ENCODE measurements at places on chromosomes 3 and 15.

- DNase-seq: no peak
These were observed 116.2 kb upstream of the SLCO3A1 start for GRCh38 chr15:91737151-91737818.

GRCh38 chr3:195802795-195803194 is 8.9 kb downstream of the MUC4 start:
- no peak for DNase-seq

- DNase-seq: no peak
These were observed 62.9 kb downstream of the SLC28A2 start for GRCh38 chr15:45314960-45315359.

DNA sequence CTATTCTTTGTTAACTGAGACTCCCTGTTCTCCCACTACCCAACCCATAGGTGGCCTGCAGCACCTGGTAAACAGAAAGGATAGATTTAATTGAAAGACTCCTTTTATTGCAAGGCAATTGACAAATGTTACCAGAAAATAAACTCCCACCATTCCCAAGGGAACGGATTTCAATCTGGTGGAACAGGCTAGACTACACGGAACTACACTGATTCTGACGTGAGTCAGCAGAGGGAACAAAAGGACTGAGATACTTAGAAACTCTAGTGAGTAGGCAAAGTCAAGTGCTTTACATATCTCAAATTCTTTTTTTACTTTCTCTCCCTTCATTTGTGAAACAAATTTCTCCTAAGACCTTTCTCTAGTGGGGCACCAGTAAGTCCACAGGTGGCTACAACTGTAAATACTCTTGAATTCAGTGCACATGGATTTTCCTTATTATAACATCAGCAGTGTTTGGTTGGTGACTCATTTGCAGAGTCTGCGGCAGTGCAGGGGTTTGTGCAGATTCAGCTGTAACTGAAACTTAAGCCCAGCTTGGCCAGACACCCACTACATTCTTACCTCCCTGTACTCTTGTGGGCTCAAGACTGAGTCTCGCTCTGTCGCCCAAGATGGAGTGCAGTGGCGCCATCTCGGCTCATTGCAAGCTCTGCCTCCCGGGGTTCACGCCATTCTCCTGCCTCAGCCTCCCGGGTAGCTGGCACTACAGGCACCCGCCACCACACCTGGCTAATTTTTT is 34.3 kb upstream of the PLSCR2 start:
- peak; percentile 68 for DNase-seq

- peak; percentile 21 for DNase-seq
These were observed 62.8 kb upstream of the CMTM8 start for GRCh38 chr3:32175607-32176197.

- DNase-seq: no peak
These were observed 267.7 kb downstream of the PTPRG start for GRCh38 chr3:61828880-61829721.

DNA sequence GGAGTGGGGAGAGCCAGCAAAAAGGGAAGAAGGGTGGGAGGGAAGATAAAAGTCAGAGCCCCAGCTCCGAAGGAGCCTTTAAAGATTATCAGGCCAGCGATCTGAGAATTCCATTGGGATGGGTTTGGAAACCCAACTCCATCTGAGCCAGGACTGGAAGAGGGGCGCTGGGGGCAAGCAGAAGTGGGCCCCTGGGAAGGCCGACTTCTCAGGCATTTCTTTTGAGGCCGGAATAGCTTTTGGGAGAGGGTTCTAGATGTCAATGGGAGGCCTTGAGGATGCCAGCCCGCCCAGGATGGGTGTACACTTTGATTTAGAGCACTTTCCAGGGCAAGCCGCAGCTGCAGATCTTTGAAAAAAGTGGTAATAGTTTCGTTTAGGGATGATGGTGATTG is 6.6 kb upstream of the SOX2 start:
- DNase-seq: no peak

DNA sequence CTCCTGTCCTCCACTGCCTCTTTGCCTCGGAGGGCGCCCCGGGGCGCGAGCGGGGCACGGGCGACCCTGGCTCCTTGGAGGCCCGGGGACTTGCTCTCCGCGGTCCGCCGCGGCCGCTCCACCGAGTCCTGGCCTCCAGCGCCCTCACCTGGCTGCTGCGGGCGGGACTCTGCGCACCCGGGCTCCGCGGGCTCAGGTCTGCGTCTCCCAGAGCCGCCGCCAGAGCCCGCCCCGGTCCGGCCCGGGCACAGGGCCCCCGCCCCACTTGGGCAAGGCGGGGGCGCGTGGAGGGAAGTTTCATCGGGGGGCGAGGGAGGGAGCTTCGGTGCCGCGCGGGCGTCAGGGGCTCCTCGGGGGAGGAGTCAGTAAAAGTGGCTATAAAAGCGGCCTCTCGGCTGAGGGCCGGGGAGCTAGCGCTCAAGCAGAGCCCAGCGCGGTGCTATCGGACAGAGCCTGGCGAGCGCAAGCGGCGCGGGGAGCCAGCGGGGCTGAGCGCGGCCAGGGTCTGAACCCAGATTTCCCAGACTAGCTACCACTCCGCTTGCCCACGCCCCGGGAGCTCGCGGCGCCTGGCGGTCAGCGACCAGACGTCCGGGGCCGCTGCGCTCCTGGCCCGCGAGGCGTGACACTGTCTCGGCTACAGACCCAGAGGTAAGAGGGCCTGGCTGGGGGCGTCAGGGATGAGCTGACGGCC is at the start of gene CEMIP:
TSS of gene CEMIP (plus strand) at position 407 of the 694 bp plus-strand sequence. CDS start 94,510 bp downstream, outside the sequence.
- peak; percentile 85 for DNase-seq

DNA sequence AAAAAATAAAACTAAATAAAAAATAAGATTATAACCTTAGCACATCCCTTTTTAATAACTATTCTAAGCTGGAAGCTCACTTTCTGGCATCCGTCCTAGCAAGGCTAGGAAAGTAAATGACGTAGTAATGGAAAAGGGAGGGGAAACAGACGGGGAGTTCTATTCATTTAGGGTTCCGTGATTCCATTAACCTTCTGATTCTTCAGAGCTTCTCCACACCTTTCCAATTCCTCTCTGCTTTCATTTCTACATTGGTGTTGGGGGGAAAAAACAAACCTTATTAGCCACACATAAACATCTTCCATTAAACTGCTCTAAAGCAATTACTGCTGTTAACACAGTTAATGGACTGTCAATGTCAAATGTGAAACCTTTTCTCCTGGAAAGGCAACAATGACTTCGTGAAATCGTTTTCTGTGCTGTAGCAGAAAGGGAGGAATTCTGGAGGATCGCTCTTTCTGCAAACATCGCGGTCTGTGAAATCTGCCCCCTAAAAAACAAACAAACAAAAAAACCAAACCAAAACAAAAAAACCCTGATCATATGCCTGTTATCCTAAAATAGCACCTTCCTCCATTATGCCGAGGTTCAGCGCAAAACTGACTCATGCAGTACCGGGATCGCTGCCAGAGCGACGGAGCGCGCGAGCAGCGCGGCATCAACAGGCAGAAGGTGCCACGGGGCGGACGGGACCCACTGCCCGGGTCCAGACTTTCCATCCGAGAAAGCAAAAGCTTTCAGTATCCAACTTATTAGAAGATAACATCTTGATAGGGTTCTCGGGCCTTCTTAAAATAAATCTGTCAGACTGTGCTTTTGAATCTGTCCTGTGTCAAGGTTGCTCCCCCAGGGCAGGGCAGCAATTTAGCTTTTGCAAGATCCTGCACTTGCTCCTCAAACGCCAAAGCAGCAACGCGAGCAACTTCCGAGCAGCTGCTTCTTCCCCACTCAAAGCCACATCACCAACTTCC is 156.2 kb downstream of the FGF12 start:
- no peak for DNase-seq

DNA sequence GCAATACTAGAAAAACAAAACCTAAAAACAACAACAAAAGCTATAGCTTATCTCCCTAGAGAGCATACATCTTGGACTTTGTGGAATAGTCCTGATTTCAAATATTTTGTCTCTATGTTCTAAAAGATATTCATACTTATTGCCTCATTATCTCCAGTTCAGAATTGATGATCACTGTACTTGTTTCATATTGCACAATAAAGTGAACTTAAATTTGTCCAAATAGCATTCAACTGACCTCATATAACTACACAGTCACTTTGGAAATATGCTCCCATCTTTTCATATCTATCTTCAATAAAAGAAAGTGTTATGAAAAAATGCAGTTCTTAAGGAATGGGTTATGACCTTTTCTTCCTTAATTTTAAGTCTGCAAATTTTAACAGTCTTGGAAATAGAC is 228.6 kb upstream of the CMC1 start:
- no peak for DNase-seq

GRCh38 chr15:64864068-64864467 is 22.4 kb downstream of the PLEKHO2 start:
- no peak for DNase-seq

- DNase-seq: no peak
These were observed at the start of gene IL17RD for GRCh38 chr3:57164657-57165573. IL17RD (minus strand) TSS chr3:57165353; CDS start chr3:57165286, 67 bp downstream.

- no peak for DNase-seq
These were observed 31.2 kb upstream of the TNIK start for GRCh38 chr3:171491361-171491760.

DNA sequence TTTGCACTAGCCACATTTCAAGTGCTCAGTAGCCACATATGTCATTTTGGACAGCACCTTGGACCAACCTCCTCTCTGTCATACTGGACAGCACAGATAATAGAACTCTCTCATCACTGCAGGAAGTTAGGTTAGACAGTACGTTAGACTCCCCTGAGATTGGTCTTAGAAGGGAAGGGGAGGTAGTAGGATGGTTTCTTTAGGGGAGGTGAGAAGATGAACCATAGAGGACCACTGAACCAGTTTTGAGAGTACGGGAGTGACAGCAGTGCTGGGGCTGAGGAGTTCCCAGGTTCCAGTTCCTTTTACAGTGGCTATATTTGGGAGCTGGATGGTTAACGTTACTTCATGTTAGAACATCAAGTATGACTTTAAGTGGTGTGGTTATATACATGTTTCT is 7.8 kb downstream of the LRCH3 start:
- no peak for DNase-seq

- DNase-seq: no peak
These were observed 555 bp downstream of the TM2D3 start for GRCh38 chr15:101651554-101652097.

- no peak for DNase-seq
These were observed 205.0 kb upstream of the ADAMTS9 start for GRCh38 chr3:64892671-64893309.

DNA sequence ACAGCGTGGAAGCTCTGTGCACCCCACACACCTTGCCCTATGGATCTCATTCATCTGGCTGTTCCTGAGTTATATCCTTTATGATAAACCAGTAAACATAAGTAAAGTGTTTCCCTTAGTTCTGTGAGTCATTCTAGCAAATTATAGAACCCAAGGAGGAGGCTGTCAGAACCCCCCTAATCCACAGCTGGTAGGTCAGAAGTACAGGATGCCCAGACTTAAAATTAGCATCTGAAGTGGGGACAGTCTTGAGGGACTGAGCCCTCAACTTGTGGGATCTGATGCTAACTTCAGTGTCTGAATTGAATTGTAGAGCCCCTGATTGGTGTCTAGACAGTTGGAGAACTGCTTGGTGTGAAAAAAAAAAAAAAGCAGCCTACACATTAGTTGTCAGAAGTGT is 75.1 kb downstream of the B3GNT5 start:
- no peak for DNase-seq

- no peak for DNase-seq
These were observed 26.2 kb downstream of the ALDH1A2 start for GRCh38 chr15:58039079-58040035.

GRCh38 chr3:188055388-188055787 is 98.6 kb upstream of the LPP start:
- DNase-seq: no peak

DNA sequence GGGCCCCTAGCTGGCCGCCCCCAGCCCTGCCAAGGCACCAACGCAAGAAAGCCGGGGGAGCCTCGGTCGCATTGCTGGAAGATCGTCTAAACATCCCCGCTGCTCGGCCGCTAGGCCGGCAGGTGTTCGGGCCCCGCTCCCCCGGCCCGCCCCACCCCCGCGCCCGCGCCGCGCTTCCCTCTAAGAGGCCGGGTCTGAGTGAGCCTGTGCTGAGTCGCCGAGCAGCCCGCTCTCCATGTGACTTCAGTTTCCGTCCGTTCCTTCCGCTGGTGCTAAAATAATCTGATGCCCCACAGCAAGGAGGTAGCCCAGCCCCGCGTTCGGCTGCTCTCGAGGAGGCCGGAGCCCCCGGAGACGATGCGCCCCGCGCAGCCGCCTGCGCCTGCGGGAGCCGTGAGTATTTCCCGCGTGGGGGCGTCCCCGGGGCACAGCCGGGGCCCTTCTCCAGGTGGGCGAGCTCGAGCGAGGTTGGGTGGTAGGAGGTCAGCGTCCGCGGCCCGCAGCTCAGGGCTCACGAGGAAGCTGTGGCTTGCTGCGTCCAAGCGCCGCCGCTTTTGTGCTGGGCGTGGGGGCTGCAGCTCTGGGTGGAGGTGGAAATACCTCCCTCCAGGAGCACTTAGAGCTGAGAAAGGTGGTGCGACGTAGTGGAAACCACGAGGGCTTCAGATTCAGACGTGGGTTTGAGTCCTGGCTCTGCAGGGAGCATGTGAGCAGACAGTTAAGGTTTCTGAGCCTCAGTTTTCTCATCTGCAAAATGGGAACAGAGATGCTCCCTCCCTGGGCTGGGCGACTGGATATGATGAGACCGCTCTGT is at the start of gene NRROS:
TSS of gene NRROS (plus strand) at position 212 of the 814 bp plus-strand sequence. CDS start 14,846 bp downstream, outside the sequence.
- no peak for DNase-seq

- DNase-seq: no peak
These were observed 409.4 kb downstream of the PDCD6IP start for GRCh38 chr3:34207806-34208205.

- DNase-seq: no peak
These were observed 147.2 kb downstream of the SLCO3A1 start for GRCh38 chr15:92000709-92001108.

GRCh38 chr3:186044968-186045367 is 63.9 kb downstream of the ETV5 start:
- no peak for DNase-seq

DNA sequence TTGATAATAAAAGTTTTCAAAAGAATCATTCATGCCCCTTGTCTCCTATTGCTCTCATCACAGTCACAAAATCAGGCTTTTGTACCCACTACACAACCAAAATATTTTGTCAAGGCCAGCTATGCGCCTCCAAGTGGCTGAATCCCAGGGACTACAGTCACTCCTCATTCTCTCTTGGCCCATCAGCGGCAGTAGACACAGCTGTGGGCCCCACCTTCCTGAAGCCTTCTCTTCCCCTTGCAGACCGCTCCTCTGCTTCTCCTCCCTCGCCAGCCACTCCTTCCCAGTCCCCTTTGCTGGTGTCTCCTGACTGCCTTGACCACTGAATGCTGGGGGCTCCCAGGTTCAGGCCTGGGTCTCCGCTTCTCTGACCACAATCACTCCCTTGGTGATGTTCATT is 52.1 kb downstream of the LSM3 start:
- no peak for DNase-seq

DNA sequence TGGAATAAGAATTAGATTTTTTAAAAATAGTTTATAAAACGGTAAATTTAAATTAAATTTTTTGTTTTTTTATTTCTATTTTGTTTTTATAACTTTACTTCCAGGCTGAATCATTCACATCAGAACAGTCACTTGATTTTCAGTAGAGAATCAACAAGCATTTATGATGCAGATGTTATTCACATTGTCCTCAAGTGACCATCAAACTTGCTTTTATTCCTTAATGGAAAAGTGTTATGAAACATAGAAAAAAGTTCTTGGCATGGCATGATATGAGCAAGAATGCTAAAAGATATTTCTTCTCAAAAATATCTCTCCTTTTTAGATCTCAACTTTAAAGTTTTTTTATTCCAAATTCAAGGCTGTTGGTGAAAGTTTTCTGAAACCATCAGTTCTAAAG is 70.9 kb upstream of the TGFBR2 start:
- no peak for DNase-seq

GRCh38 chr3:175199961-175200360 is 340.8 kb downstream of the NAALADL2 start:
- DNase-seq: no peak

Data from fibroblast of skin of left biceps (primary cell).